A172 (cell line): ENCODE measurements at places on chromosomes 3 and 15. TPM values are rescaled to one million over a fixed set of nuclear protein-coding genes. Genes with fewer than 3 reads are reported as not detected.

The TRH gene
- not detected in 2 replicates for total RNA-seq

The HESX1 gene
- total RNA-seq: 1.1 TPM in 1 of 2 replicates, not detected in the other

The ZBED2 gene
- total RNA-seq: 0.22 TPM in 1 of 2 replicates, not detected in the other

The ATP13A5 gene
- total RNA-seq: not detected in 2 replicates

The TMEM212 gene
- total RNA-seq: not detected in 2 replicates

The ABCC5 gene
- 12.8 and 16.6 TPM in 2 replicates for total RNA-seq

The ONECUT1 gene
- 0.05 TPM in 1 of 2 replicates, not detected in the other for total RNA-seq

The KNG1 gene
- total RNA-seq: not detected in 2 replicates

The DNAH12 gene
- 0.12 TPM in 1 of 2 replicates, not detected in the other for total RNA-seq

The HDDC3 gene
- total RNA-seq: 11.3 and 15.4 TPM in 2 replicates

The CADM2 gene
- not detected in 2 replicates for total RNA-seq

The MYH15 gene
- total RNA-seq: 1.7 and 2.0 TPM in 2 replicates

The HIGD2B gene
- total RNA-seq: not detected in 2 replicates

The CHRM5 gene
- 0.02 TPM in 1 of 2 replicates, not detected in the other for total RNA-seq

The TMEM207 gene
- 0.21 TPM in 1 of 2 replicates, not detected in the other for total RNA-seq
